Right lobe of liver (tissue), 6 donors: ENCODE measurements at places on chromosomes 7 and 10. TPM values are rescaled to one million over a fixed set of nuclear protein-coding genes. Genes with fewer than 3 reads are reported as not detected.

Gene UROS
- total RNA-seq, result 23.5 TPM

GRCh38 chr7:152312316-152312715 is 123.5 kb downstream of the KMT2C start:
- no peaks in the 10 kb centered on the region for H3K27me3 ChIP-seq
- H3K4me1 ChIP-seq, result peaks cover 4% of the 10 kb centered on the region
- no peak overlapping the region for H3K27ac ChIP-seq
- DNase-seq, result no peak

DNA sequence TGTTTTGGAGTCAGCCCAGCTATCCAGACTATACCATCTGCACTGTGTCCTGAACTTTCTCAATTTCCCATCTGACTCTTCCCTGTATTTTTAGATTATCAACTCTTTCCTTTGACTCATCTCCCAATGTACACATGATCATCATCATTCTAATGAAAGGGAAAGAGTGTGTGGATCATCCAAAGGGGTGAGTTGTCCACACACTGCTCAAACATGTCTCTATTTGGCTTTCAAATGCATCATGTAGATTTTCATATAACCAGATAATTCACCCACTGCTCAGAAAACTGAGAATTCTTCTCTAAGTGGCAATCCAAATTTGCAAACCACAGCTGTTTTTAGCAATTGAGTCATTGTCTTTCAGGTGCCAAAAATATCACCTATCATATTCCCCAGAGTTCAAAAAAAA is 190.2 kb upstream of the HPS1 start:
- no peaks in the 10 kb centered on the region for H3K36me3 ChIP-seq
- H3K4me1 ChIP-seq, result no peaks in the 10 kb centered on the region
- DNase-seq, result no peak
- H3K27ac ChIP-seq, result no peak overlapping the region
- H3K4me3 ChIP-seq, result no peak overlapping the region

Gene SFTPA2
- not detected for total RNA-seq
